ENCODE measurements at places on chromosomes 4 and X.

DNA sequence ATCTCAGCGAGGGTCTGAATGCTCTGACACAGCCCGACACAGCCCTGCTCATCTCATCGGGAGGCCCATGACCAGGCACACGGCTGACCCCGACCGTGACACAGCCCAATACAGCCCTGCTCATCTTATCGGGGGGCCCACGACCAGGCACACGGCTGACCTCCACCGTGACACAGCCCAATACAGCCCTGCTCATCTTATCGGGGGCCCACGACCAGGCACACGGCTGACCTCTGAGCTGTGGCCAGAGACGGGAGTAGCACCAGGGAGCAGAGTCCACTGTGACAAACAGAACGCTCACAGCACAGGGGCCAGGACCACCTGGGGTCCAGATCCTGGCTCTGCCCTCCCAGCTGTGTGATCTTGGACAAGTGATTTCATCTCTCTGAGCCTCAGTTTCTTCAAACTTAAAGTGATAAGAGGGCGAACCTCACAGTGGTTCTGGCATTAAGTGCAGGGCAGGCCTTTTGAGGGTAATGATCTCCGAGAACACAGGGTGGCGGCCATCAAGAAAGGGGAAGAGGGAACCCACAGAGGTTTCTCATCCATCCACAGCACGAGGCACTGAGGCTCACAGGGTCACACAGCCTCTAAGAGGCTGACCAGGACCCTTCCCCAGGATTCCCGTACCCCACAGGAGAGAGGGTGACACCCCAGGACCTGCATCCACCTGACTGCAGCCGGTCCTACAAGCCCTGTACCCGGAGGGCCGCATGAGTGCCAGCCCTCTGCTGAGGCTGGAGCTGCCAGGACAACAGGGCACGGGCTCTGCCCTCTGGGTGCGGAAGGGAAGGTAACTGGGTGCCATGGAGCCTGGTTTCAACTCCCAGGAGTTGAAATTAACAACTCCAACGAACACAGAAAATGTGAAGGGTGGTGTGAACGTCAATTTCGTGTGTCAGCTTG, 60.1 kb downstream of the WFS1 start:
- DNase-seq = no peak

- DNase-seq = no peak
Measured at GRCh38 chr4:142347241-142347640, 498.9 kb downstream of the INPP4B start.

- no peak for DNase-seq
Measured at GRCh38 chr4:79959652-79960051, 113.4 kb downstream of the ANTXR2 start.

- no peak for DNase-seq
Measured at GRCh38 chrX:24259544-24260240, 54.2 kb downstream of the SUPT20HL2 start.

All from HFF-Myc (cell line).